ENCODE measurements at places on chromosomes 5 and 9.

GRCh38 chr5:77311214-77311571, 100.7 kb downstream of the PDE8B start:
- no peak for DNase-seq

DNA sequence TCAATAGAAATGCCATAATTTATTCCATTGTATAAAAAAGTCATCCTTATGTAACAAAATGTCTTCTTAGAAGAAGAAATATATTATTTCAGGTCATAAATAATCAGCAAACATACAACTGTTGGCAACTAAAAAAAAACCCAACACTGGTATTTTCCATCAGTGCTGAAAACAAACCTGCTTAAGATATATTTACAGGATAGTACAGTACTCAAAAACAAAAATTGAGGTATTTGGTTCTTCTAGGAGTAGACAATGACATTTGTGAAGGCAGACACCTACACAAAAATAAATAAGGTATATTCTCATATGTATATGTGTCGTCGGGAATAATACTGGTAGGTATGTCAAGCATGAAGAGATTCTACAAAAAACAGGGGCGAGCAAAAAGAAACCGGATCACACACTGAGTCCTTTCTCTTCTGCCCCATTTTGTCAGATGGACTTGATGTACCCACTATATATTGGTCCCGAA, 2.9 kb downstream of the DUSP1 start:
- DNase-seq: no peak

DNA sequence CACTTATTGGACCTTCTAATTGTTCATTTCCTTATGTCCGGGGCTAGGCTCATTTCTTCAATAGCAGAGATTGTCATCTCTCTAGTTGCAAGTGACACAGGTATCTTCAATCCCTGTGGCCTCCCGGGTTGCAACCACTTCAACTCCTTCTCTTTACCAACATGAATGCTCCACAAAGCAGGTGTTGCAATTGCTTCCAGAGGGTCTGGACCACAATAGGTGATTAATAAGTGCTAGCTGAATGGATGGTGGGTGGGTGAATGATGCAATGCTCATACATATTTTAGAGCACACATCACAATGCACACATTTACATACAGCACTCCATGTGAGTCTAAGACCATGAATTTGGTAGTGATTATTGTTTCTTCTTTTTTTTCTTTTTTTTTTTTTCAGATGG, 2.6 kb downstream of the CEMIP2 start:
- DNase-seq: no peak

GRCh38 chr9:1709347-1709746, 305.8 kb upstream of the SMARCA2 start:
- peak; percentile 8 for DNase-seq

GRCh38 chr5:1673042-1673677, 126.5 kb downstream of the MRPL36 start:
- no peak for DNase-seq

DNA sequence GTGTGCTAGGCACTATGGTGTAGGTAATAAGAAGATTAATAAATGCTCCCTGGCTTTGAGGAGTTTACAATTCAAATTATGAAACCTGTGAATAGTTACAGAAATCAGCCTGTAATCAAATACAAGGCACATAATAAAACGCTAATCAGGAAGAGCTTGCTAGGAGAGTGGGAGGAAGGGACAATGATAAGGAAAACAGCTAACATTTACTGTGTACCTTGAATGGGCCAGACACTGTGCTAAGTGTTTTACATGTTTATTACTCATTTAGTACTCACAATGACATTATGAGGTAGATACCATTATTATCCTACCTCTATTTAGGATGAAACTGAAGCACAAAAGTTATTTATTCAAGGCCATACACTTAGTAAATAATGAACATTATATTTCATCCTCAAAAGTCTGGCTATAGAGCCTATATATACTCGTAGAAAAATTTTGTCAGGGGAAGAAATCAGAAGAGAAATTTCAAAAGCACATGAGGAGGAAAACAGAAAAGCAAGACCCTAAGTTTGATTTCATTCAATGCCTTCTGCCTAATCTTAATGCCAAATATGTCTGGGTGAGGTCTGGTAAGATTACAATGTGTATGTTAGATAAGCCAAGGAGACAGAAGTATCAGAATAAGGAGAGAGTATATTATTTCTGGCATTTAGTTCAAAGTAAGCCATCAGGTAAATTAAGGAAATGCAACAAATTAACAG, 35.9 kb downstream of the AFF4 start:
- DNase-seq: no peak

GRCh38 chr5:52339285-52339684, 448.4 kb upstream of the ITGA1 start:
- DNase-seq: no peak

DNA sequence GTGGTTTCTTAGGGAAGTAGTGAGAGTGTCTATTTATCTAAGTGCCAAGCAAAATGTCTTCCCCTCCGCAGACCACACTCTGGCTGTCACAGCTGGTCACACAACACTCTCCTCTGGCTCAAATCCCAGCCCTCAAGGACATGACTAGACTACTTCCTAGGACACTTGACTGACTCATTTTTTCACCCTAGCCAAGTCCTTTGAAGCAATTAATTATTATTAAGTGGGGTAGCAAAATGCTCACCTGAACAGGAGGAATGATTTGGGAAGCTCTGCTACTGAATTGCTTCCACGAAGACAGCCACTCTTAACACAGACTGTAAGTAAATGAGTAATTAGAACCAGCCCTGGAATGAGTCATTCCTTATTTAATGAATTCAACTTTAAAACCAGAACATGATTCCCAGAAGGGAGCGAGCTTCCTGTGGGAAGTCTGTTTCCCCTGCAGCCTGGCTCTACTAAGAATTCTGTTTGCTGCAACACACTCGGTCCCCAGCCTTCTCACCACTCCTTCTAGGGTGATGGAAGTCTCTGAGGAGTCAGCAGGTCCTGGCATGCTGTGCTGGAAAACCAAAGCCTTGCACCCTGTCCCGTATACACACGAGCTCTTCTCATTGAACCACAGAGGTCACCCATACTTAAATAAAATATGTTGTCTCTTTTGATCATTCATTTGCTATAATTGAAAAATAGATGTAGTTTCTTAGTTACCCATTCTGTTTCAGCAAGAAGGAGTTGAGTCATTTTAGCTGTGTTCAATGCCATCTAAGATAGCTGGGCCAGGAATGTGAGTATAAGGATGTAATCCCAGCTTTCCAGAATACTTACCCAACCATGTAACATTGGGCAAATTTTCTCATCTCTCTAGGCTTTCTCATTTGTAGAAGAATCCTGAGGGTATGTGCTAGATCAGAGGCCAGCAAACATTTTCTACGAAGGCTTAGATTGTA, 218.6 kb upstream of the RASEF start:
- no peak for DNase-seq

DNA sequence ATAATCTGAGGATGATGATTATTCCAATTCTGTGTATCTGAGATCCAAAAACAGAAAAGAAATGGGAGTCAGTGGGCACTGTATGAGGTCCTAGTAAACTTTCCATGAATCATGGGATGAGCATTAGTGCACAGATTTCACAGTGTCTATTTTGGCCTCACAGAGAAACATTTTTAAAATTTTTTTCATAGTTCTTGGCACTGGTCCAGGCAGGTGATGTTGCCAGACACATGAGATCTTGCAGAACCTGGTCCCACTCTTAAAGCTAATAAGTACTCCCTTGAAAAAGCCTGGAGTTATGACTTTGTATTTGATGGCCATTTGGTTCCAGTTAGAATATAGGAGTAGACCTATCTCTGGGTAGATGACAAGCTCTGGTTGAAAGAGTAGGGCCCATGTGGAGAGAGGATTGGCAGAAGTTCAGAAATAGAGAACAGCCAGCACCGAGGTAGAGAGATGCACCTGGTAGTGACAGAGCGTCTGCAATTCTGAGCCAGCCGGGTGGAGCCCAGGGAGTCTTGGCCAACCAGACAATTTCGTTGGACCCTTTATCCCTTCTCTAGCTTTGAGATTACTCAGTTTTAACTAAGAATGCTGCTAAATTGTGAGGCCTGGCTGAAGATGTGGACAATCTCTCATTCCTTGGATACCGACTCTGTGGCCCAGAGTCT, 6.3 kb upstream of the TNFSF15 start:
- DNase-seq: no peak

GRCh38 chr9:124308606-124309491, 51.1 kb downstream of the NEK6 start:
- no peak for DNase-seq

DNA sequence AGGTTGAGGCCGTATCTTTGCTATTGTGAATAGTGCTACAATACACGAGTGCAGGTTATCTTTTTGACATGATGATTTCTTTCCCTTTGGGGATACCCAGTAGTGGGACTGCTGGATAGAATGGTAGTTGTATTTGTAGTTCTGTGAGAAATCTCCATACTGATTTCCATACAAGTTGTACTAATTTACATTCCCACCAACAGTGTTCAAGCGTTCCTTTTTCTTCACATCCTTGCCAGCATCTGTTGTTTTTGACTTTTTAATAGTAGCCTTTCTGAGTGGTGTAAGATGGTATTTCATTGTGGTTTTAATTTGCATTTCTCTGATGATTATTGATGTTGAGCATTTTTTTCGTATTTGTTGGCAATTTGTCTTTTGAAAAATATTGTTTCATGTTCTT, 41.4 kb downstream of the CNOT6 start:
- no peak for DNase-seq
